ENCODE measurements at places on chromosomes 2 and 18.

GRCh38 chr2:120026890-120027289 lies 14.0 kb downstream of the EPB41L5 start:
- DNase-seq, result no peak

DNA sequence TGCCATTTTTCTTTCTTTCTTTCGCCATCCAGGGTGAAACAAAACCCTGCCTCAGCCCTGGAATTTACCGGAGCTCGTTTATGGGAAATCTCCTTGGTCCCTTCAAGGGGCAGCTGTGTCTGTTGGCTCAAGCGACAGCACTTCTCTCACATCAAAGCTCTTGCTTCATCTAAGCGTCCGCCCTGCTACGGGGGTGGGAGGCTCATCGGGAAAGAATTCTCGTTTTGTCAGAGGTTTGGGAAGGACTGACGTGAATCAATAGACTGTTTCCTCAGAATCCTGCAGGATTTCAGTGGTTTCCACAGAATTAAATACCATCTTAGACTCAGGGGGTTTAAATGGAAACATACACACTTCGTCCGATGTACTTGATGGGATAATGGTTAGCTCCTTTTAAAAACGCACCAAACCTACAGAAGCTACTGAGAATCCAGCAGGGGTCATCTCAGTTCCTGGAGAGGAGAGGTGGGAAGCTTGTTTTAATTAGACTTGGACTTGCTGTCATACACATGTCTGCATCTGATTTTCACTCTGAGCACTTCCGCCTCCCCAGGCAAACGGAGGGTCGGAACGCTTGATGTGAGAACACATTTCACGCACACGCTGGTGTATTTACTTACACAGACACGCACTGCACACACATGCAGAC lies 91.6 kb downstream of the ASB1 start:
- DNase-seq, result no peak

- DNase-seq, result no peak
Measured at GRCh38 chr2:98692090-98693054, 38.6 kb downstream of the MGAT4A start.

GRCh38 chr2:43110442-43110871 lies 115.9 kb downstream of the ZFP36L2 start:
- DNase-seq, result no peak

- no peak for DNase-seq
Measured at GRCh38 chr2:101768556-101769220, 71.2 kb downstream of the MAP4K4 start.

DNA sequence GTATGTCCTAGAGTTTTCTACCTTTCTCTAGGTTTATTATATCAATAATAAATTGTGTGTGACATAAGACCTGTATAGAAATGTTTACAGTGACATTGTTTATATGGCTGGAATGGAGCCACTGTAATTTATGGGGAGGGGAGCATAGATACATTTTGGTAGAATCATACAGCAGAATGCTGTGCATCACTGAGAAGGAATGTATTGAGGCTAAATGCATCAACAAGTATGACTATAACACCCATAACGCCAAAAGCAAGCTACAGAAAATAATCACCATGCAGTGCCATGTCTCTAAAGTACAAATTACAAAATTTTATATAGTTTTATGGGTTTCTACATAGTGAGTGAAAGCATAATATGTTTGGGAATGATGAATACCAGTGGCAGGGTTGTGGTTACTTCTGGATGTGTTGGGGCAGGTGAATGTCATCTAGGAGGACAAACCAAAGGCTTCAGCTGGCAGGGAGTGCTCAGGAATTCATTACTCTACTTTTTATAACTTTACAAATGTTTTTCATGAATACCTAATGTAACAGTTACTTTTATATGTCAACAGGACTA lies 226.0 kb upstream of the NETO1 start:
- DNase-seq, result no peak

DNA sequence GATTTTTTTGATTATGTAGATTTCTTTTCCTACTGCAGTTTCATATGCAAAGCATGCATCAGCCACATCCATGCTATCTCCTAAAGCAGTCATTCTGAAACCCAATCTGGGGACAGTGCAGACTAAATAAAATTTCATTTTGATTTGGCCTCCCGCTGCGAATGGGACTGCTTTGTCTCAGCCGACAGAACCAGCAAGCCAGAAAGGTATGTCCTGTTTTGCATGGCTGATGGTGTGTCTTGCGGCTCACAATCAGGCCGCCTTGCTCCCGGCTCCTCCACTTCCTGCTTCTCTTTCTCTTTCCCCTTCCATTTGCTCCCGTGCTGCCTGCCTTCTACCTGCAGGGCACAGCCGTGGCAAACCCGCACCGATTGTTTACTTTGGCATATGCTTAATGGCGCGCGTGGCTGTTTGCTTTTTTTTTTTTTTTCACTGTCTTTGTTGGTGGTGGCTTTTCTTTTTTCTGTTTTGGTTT lies 419.6 kb upstream of the POU3F3 start:
- DNase-seq, result peak; percentile 80

GRCh38 chr2:232672588-232672987 lies 24.5 kb upstream of the GIGYF2 start:
- no peak for DNase-seq

GRCh38 chr2:241014764-241015163 lies 16.3 kb downstream of the SNED1 start:
- no peak for DNase-seq
